ENCODE measurements at places on chromosomes 3 and 15.

DNA sequence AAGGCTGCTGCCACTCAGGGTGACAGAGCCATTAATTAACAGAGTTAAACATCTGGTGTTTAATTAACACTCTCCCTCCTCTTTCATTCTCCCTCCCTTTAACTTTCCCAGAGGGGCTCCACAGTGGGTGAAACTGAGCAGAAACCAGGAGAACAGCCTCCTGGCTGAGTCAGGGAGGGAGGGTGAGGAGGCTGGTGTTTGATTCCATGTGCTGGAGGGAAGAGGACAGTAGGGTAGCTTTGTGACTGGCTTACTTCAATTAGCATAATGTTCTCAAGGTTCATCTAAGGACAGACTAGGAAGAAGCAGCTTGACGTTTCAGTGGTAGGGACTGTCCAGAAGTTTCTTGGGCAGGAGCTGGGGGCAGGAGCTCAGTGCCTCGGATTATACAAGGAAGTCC lies 62.8 kb downstream of the SEMA5B start:
- DNase-seq: no peak

- DNase-seq: no peak
Observed at GRCh38 chr3:65497846-65498245, 540.9 kb downstream of the MAGI1 start.

GRCh38 chr3:70250492-70250891 lies 61.9 kb downstream of the MDFIC2 start:
- DNase-seq: no peak

DNA sequence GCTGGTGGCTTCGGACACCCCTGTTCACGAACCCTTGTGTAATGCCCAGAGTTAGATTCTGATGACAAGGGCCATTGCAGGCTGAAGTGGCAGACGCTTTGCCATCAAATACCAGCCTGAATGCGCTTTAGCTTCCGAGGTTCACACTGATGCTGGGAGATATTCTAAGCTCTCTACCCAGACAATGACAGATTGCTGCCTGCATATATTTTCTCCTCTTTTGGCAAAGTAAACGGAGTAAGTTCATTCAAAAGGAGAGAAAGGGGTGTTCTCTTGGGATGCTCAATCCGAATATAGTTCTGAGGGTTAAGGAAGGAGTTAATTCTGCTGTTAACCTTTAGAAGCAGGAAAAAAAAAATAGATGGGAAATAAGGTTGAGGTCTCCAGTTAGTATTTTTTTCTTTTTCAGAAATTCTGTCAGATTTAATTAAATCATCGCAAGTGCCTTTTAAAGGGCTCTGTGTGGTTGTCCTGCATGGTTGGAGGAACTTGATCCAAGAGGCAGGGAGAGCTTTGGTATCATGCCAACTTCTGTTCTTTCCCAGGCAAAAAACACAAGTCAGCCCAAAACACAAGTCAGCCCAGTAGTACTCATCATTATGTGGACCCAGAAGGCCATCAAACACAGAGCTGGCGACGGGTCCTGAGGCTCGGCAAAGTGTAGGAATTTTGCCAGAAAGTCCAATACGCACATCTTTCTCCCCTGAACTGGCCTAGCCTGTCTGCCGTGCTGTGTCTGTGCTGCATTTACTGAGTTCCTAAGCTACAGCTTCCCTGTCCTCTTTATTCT lies 70.9 kb upstream of the ST8SIA2 start:
- DNase-seq: no peak

DNA sequence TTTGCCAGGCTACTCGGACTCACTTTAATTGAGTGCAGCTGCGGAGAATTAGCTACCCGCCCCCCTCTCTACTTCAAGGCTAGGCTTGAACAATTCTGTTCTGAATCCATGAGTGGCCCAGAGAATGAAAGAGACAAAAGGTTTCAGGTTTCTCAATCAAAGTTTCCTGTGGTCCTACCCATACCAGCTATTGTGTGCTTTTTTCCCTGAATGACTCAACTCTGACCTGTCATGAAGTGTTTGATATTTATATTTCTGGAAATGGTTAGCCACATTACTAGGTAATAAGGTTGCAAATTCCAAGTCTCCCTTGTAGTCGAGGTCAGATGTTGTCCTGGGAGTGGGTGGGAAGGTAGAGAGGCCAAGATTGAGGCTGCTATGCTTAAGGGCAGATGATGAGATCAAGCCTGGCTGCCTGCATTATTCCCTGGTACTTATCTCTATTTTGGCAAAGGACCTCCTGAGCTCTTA lies 392.7 kb upstream of the TBL1XR1 start:
- no peak for DNase-seq

- DNase-seq: no peak
Observed at GRCh38 chr15:33535135-33535534, 224.4 kb downstream of the RYR3 start.

GRCh38 chr3:197889204-197889930 lies 60.6 kb upstream of the RPL35A start:
- DNase-seq: no peak

- DNase-seq: no peak
Observed at GRCh38 chr3:10901296-10901945, 85.4 kb downstream of the SLC6A11 start.

GRCh38 chr15:36109943-36110658 lies 469.3 kb upstream of the CDIN1 start:
- DNase-seq: no peak

DNA sequence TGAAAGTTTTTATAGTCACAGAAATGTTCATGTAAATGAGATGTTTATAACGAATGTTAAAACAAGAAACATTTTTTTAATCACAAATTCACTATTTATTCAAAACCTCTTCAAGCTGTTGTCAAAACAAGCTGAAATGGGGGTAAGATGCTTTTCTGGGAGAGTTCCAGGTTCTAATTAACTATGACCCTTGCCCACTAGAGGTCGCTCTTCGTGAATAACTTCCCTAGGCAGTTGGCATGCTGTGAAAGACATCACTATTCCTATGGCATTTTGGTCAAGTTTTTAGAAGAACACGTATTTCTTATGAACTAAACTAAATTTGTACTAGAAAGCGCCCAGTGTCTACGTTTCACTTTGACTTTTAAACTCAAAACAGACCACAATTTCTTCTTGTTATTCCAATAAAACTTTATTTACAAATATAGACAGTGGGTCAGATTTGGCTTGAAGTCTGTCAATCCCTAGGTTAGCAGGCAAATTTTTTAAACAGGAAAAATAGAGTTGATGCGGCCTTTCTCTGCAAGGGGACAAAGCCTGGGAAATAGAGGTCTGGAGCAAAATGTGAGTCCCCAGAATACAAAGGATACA lies 62.8 kb upstream of the CMTM8 start:
- peak; percentile 93 for DNase-seq

DNA sequence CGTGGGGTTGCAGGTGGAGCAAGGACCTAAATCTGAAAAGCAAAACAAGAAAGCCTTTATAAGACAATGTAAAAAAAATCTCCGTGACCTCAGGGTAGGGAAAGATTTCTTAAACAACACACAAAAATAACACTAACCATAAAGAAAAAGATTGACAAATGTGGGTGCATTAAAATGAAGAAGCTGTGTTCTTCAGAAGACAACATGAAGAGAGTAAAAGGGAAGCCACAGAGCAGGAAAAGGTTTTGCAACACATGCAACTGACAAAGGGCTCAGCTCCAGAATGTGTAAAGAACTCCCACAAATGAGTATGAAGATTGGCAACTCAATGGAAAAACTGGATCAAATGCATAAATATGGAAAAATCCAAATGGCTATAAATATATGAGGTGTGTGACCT lies 74.2 kb downstream of the MAGEF1 start:
- peak; percentile 96 for DNase-seq

DNA sequence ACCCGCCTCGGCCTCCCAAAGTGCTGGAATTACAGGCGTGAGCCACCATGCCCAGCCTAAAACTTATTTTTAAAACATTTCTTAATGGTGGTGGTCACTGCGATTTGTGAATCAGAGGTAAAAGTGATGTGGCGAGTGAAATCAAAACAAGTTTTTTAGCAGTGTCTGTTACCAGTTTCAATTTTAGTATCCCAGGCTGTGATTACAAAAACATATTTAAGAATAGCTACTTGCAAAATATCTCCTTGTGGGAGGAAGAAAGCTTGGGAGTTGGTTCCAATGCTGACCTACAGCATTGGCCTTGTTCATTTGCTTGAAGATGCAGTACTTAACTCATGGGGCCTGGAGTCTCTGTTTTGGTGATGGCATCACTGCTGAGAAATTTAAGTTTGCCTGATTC lies 4.5 kb downstream of the RAB7A start:
- no peak for DNase-seq

GRCh38 chr3:32865383-32865782 lies 47.6 kb downstream of the TRIM71 start:
- no peak for DNase-seq

GRCh38 chr15:22240403-22240802 lies 160.1 kb downstream of the OR4M2 start:
- no peak for DNase-seq

GRCh38 chr15:41194444-41194843 lies 36.1 kb downstream of the EXD1 start:
- no peak for DNase-seq

DNA sequence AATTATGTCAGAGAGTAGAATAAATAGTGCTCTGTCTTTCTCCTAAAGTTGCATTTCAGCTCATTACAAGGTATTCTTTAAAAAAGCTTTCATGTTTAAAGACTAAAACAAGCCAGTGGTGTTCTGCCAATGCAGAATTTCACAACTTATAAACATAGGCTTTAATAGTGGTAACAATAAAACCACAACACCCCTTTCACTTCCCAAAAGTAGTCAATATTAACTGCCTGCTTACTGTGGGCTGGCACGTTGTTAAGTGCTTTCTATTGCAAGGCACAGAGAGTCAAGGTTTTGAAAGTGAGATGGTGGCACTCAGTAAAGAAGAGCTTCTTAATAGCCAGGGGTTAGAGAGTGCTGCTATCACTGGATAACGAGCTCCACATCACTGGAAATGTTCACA lies 8.4 kb upstream of the RTP1 start:
- DNase-seq: no peak

- DNase-seq: no peak
Observed at GRCh38 chr15:29968895-29969561, 113.7 kb upstream of the GOLGA8J start.

- no peak for DNase-seq
Observed at GRCh38 chr15:25689592-25689991, 173.5 kb downstream of the ATP10A start.

Measured in Kasumi-1 (cell line).